ENCODE measurements at places on chromosomes 3 and 15.

- no peak for DNase-seq
These were observed 165.6 kb downstream of the ABHD5 start for GRCh38 chr3:43856351-43856750.

- no peak for DNase-seq
These were observed 275.4 kb downstream of the NFKBIZ start for GRCh38 chr3:102124704-102125103.

DNA sequence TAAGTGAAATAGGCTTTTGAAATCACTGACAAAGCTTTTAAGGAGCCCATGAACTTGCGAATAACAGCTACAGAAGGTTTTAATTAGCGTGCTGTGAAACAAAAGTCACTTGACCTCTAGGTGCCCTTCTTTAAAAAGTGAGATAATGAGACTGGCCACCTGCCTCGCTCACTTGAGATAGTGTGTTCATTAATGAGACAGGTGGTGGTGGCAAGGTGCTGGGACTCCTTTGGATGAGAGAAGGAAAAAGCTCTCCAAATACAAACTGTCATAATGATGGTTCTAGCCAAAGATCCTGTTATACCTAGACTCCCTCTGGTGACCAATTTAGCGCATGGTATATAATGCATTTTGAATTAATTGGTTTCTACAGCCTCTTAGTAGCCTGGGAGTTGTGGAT, 22.7 kb upstream of the IREB2 start:
- DNase-seq = no peak

DNA sequence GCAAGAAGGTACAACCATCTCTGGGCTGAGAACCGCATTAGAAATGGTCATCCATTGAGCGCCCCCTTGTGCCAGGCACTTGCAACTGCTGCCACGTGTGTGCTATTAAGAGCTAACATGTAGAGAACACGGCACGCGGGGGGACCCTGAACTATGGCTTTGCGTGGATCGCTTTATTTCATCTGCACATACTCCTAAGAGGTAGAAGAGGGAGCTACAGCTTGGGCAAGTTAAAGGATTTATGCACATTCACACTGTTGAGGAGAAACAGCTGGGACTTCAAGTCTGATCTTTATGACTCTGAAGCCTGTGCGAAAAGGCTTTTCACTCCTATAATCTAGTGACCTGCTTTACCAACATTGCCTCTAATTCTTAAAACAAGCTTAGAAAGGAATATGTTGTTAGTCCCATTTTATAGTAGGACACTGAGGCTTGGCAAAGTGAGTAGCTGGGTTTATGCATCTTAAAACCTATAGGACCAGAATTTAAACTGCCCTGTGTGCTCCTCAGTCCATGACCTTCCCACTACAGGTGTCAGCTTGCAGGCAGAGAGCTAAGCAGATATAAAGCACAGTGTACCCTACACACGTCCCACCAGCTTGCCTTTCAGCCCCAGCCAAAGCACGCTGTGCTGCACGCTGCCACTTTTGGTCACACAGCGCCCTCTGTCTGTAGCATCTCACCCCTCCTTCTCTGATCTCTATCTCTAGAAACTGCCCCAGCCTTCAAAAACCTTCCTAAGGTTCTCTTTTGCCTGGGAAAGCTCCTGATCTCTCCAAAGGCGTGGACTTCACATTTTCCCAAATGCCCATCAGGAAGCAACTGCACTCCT, 57.8 kb downstream of the STARD5 start:
- DNase-seq = peak; percentile 78

GRCh38 chr3:39657075-39657474, 152.3 kb upstream of the MYRIP start:
- DNase-seq = no peak

GRCh38 chr15:47661661-47662180, 55.6 kb upstream of the SEMA6D start:
- no peak for DNase-seq

DNA sequence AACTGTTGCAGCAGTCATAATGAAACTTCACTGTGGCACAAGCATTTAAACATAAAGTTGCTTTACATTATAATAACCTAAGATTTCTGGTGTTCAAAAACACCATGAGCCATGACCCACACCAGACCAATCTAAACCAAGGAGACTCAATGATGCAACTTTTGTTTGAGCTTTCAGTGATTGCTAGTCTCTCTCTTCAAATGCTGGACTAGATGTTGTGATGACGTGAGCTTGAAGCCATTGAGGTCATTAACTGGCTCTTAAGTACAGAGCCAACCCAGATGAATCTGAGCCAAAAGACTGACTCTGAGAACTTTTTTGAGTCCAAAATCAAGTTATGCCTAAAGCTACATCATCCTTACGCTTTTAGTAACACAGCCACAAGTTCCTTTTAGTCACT, 36.5 kb downstream of the ATR start:
- DNase-seq = no peak

DNA sequence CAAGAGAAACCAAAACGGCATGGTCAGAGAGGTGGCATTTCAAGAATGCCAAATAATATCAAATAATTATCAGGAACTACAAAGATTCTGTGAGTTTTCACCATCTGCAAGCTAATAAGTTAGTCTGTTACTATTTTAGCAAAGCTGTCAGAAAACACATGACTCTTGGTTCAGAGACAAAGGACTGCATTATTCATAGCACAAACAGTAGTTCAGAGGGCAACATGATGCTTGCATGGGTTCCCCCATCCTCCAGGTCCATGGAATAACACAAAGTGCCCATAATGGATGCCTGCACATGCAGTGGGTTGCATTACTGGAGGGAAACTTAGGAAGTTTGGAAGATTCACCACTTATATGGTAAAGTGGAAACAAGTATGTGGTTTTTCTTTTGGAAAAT, 228.8 kb upstream of the ALCAM start:
- DNase-seq = no peak
